Heart left ventricle (tissue), 16 donors: ENCODE measurements at places on chromosomes 16 and 17. TPM values are rescaled to one million over a fixed set of nuclear protein-coding genes. Genes with fewer than 3 reads are reported as not detected.

DNA sequence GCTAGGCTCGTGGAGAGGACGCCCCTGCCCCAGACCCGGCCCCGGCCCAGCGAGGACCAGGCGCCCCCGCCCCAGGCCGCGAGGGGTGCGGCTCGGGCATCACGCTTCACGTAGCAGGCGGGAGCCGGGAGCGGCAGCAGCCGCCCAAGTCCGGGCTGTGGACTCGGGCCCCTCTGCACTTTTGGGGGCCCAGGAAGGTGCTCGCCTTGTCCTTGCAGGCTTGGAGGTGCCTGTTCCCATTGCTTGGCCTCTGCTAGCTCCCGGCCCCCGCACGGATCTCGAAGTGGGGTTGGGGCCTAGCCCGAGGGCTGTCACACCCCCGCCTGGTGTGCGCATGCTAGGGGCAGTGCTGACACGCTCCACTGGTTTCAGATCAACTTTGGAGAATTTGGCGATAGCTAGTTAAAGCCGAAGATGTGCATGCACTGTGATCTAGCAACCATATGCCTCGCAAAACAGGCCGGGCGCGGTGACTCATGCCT lies 55.7 kb downstream of the WSB1 start:
- H3K4me1 ChIP-seq: no peaks in the 10 kb centered on the region
- peak overlapping the region; percentile 74 for H3K27ac ChIP-seq
- H3K27me3 ChIP-seq: no peaks in the 10 kb centered on the region
- H3K36me3 ChIP-seq: no peaks in the 10 kb centered on the region
- DNase-seq: peak; percentile 72

DNA sequence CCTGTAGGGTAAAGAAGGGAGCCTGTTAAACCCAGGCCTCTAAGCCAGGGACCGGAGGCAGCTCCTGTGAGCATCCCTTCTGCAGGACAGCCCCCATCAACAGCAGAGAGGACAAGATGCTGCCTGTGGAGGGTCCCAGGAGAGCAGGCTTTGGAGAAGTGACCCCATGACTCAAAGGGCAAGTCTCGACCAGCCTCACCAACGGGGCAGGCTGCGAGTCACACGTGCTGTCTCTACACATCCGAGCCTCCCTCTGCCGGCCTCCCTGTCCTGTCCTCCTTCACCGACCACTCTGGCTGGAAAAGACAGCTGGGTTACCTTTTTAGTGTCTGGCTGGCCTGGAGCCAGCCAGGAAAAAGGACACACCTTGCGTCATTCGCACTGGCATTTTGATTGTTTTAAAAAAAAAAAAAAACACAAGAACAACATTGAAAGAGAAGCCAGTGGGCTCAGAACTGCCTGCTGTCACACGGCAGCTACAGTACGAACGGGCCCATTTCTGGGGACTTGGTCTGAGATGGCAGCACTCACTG lies 74.5 kb upstream of the RCVRN start:
- no peaks in the 10 kb centered on the region for H3K4me1 ChIP-seq
- no peak for DNase-seq
- H3K4me3 ChIP-seq: no peak overlapping the region
- no peak overlapping the region for H3K27ac ChIP-seq
- no peaks in the 10 kb centered on the region for H3K27me3 ChIP-seq

- H3K4me1 ChIP-seq: peaks cover 4% of the 10 kb centered on the region
- H3K27ac ChIP-seq: no peak overlapping the region
- no peaks in the 10 kb centered on the region for H3K36me3 ChIP-seq
- H3K27me3 ChIP-seq: no peaks in the 10 kb centered on the region
- DNase-seq: no peak
These were observed 231.2 kb upstream of the GSE1 start for GRCh38 chr16:85381738-85382592.

GRCh38 chr17:34378664-34379101 lies 15.7 kb upstream of the CCL1 start:
- no peaks in the 10 kb centered on the region for H3K27me3 ChIP-seq
- no peaks in the 10 kb centered on the region for H3K36me3 ChIP-seq
- no peak overlapping the region for H3K27ac ChIP-seq
- H3K4me1 ChIP-seq: no peaks in the 10 kb centered on the region

GRCh38 chr16:27665881-27666280 lies 115.9 kb downstream of the KATNIP start:
- H3K4me1 ChIP-seq: no peaks in the 10 kb centered on the region
- no peak overlapping the region for H3K27ac ChIP-seq
- no peaks in the 10 kb centered on the region for H3K27me3 ChIP-seq
- H3K4me3 ChIP-seq: no peak overlapping the region
- DNase-seq: no peak

DNA sequence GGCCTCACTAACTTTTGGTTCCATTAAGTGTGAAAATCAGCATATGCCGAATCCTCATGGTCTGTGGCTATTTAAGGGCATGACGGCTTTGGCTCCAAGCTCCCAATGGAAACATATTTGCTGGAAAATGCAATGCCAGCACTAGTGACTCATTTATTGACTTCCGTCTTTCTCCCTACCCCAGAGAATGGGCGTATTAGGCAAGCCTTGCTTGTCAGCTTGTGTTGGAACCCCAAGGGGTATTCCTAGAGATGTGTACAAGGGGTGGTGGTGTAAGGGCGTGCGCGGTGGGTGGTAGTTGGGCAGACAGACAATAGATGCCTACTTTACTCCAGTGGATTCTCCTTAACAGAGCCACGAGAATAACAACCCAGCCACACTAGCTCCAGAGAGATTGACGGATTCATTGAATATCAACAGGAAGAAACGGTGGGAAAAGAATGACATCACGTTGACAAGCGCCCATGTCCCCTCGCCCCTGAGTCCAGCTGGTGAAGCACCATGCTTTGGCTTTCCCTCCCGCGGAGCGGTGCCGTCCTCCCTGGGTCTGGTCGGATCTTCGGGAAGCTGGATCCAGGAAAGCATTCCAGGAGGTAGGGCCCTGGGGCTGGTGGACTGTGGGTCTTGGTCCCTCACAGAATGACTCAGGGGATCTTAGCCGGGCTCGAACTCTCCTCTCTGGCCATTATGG lies 10.3 kb downstream of the CD300LB start:
- no peaks in the 10 kb centered on the region for H3K4me1 ChIP-seq
- no peaks in the 10 kb centered on the region for H3K36me3 ChIP-seq
- no peaks in the 10 kb centered on the region for H3K27me3 ChIP-seq
- H3K4me3 ChIP-seq: no peak overlapping the region
- H3K27ac ChIP-seq: peak overlapping the region; percentile 34
- DNase-seq: no peak

- no peak for DNase-seq
- H3K4me1 ChIP-seq: no peaks in the 10 kb centered on the region
- no peak overlapping the region for H3K27ac ChIP-seq
- H3K4me3 ChIP-seq: no peak overlapping the region
- H3K27me3 ChIP-seq: no peaks in the 10 kb centered on the region
- H3K36me3 ChIP-seq: peaks cover 76% of the 10 kb centered on the region
These were observed 16.0 kb downstream of the ABCA8 start for GRCh38 chr17:68939195-68939594.

GRCh38 chr16:80611171-80611929 lies 70.6 kb downstream of the DYNLRB2 start:
- H3K27ac ChIP-seq: no peak overlapping the region
- H3K4me3 ChIP-seq: no peak overlapping the region
- H3K36me3 ChIP-seq: no peaks in the 10 kb centered on the region
- DNase-seq: no peak
- no peaks in the 10 kb centered on the region for H3K4me1 ChIP-seq

DNA sequence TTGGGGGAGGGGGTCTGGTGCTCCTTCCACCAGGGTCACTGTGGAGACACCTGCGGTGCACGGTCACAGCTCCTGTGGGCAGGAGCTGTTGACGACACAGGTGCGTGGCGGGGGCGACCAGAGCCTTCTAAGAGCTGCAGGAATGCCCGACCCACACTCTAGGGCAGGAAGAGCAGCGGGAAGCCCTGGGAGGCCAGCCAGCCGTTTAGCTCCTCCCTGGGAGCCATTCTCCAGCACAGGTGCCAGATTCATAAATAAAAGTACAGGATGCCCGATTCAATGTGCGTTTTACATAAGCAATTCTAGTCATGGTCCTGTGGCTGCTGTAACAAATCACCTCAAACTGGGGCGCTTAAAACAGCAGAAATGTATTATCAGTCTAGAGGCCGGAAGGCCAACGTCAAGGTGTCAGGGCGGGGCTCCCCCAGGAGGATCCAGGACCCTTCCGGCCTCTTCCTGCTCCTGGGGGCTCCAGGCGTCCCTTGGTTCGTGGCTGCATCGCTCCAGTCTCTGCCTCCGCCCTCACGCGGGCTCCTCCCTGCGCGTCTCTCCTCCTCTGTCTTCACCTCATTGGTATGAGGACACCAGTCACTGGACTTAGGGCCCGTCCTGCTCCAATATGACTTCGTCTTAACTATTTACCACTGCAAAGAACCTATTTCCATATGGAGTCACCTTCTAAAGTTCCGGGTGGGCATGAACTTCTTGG lies 155.4 kb downstream of the FOXL1 start:
- no peak overlapping the region for H3K4me3 ChIP-seq
- H3K4me1 ChIP-seq: no peaks in the 10 kb centered on the region
- no peaks in the 10 kb centered on the region for H3K36me3 ChIP-seq
- H3K27ac ChIP-seq: no peak overlapping the region
- no peak for DNase-seq

Gene CLEC18A
- not detected for total RNA-seq

- H3K27ac ChIP-seq: peak overlapping the region; percentile 89
- no peaks in the 10 kb centered on the region for H3K36me3 ChIP-seq
- DNase-seq: peak; percentile 82
- no peaks in the 10 kb centered on the region for H3K27me3 ChIP-seq
- H3K4me1 ChIP-seq: peaks cover 16% of the 10 kb centered on the region
These were observed 128.4 kb upstream of the TNRC6C start for GRCh38 chr17:77829843-77830799.

Gene ZG16B
- total RNA-seq: not detected

DNA sequence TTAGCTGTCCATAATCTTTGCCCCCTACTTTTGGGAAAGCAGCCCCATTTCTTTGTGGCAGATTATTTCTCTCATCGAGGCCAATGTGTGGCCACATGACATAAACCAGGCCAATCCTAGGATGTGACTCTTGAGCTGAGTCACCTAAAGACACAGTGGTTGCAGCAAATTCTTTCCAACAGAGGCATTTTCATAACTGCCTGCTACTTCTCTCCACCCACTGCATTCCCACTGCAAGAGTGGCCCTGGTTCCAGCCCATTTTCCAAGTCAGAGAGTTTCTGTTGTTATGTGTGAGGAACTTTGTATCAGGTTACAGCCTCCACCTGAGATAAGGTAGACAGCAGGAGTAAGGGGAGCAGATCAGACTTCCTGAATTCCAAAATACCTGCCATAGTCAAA lies 195.2 kb downstream of the RGS9 start:
- no peaks in the 10 kb centered on the region for H3K36me3 ChIP-seq
- no peaks in the 10 kb centered on the region for H3K4me1 ChIP-seq
- no peaks in the 10 kb centered on the region for H3K27me3 ChIP-seq
- no peak overlapping the region for H3K27ac ChIP-seq

DNA sequence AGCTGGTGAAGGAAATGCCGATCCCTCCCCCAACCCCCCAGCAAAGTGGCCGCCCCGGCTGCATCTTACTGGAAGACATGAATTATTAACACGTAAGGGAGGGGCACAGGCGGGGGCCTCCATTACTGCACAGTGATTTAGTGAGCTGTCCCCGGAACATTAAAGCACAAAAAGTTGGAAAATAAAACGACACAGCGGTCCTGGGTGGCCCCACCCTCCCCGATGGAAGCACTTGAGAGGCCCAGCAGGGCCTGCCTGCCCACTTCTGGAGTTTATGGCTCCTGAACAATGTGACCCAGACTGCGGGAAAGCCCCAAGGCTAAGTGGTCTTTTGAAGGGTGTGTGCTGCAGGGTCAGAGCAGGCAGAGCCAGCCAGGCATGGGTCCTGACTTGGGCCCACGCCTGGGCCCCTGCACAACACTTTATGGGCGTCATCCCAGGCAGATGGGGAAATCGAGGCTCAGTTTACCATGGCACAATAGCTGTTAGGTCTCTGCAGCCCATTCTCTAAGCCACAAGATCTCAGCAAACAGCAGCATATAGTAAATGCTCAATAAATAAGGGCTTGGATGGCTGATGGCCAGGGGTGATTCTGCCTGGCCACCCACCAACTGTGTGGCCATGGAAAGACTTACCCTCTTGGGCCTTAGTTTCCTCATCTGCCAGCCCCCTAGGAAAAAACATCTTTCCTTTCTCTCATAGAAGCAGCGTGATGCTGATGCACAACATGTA lies 22.8 kb downstream of the CCDC102A start:
- H3K27ac ChIP-seq: no peak overlapping the region
- no peak for DNase-seq
- no peaks in the 10 kb centered on the region for H3K27me3 ChIP-seq
- no peak overlapping the region for H3K4me3 ChIP-seq
- no peaks in the 10 kb centered on the region for H3K4me1 ChIP-seq

Gene KRT25
- total RNA-seq: not detected

- H3K4me3 ChIP-seq: no peak overlapping the region
- no peaks in the 10 kb centered on the region for H3K4me1 ChIP-seq
- H3K36me3 ChIP-seq: no peaks in the 10 kb centered on the region
- no peak for DNase-seq
- no peak overlapping the region for H3K27ac ChIP-seq
These were observed 36.0 kb downstream of the TMEM235 start for GRCh38 chr17:78267253-78268073.

- no peaks in the 10 kb centered on the region for H3K27me3 ChIP-seq
- no peak overlapping the region for H3K4me3 ChIP-seq
- H3K4me1 ChIP-seq: peaks cover 5% of the 10 kb centered on the region
- H3K27ac ChIP-seq: no peak overlapping the region
- DNase-seq: no peak
These were observed 353.8 kb upstream of the HSBP1 start for GRCh38 chr16:83453977-83454376.

- H3K4me1 ChIP-seq: peaks cover 26% of the 10 kb centered on the region
- DNase-seq: no peak
- no peak overlapping the region for H3K27ac ChIP-seq
- no peaks in the 10 kb centered on the region for H3K36me3 ChIP-seq
- H3K4me3 ChIP-seq: no peak overlapping the region
These were observed 820 bp downstream of the GRIN2C start for GRCh38 chr17:74858672-74859458.

DNA sequence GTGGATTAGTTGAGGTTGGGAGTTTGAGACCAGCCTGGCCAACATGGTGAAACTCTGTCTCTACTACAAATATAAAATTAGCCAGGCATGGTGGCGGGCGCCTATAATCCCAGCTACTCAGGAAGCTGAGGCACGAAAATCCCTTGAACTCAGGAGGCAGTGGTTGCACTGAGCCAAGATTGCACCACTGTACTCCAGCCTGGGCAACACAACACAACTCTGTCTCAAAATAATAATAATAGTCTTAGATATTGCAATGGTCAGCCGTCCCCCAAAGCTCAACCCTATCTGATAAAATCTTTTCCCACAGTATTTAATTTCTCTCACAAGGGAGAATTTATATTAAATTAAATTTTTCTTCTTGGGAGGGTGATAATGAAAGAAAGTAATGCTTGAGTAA lies 169.6 kb downstream of the XYLT1 start:
- H3K4me1 ChIP-seq: peaks cover 29% of the 10 kb centered on the region
- H3K4me3 ChIP-seq: no peak overlapping the region
- no peak for DNase-seq
- H3K27me3 ChIP-seq: no peaks in the 10 kb centered on the region

GRCh38 chr16:62475573-62475972 lies 439.3 kb upstream of the CDH8 start:
- no peak overlapping the region for H3K27ac ChIP-seq
- H3K4me3 ChIP-seq: no peak overlapping the region
- no peak for DNase-seq
- H3K4me1 ChIP-seq: no peaks in the 10 kb centered on the region
